ENCODE measurements at places on chromosomes 7 and 10.

- no peak for DNase-seq
Measured at GRCh38 chr7:69515495-69516212, 82.6 kb upstream of the AUTS2 start.

DNA sequence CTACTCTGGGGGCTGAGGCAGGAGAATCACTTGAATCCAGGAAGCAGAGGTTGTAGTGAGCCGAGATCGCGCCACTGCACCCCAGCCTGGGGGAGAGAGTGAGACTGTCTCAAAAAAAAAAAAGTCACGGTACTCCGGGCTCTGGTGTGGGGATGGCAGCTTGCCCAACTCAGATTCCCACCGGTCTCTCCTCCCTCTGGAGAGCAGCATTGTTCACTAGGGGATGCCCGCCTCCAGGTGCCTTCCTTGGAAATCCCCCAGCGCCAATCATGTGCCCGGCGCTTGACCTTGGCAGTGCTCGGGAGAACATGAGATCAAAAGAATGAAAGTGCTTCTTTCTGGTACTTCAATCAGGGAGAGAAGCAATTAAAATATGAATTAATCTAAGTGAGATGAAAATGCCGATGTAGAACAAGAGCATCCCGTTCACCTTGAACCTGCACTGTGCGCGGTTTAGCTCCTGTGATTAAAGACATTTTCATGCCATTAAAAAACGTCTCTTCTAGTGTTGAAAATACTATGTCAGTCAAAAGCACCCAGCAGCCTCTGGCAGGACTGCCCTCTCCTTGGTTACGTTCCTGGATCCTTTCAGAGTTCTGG is 1127.3 kb upstream of the AUTS2 start:
- DNase-seq: no peak

GRCh38 chr7:77428777-77429231 is 12.7 kb upstream of the GSAP start:
- DNase-seq: no peak

- DNase-seq: no peak
Measured at GRCh38 chr7:131329176-131329570, 1.5 kb downstream of the MKLN1 start.

Measured in right forelimb (tissue), 1 donor.